H4 (cell line): ENCODE measurements at places on chromosomes 1 and 21. TPM values are rescaled to one million over a fixed set of nuclear protein-coding genes. Genes with fewer than 3 reads are reported as not detected.

The SMPDL3B gene
- 0.23 and 1.6 TPM in 2 replicates for total RNA-seq

- DNase-seq = no peak
Measured at GRCh38 chr1:14495996-14496395, 102.5 kb upstream of the KAZN start.

DNA sequence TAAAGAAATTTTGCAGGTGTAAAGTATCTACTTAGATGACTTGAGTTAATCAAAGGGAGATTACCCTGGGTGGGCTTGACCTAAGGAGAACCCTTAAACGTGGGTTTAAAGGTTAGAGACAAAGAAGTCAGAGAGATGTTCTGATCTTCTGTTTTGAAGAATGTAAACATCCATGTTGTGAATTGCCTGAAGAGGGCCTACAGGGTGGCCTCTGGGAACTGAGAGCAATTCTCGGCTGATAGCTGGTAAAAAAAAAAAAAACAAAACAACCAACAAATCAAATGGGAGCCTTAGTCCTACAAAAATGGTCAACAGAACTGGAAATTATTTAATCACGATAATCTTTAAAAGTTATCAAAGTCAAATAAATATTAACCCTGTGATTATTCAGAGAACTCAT is 89.4 kb upstream of the BCL10 start:
- DNase-seq = no peak

The RAB25 gene
- 0.19 TPM in 1 of 2 replicates, not detected in the other for total RNA-seq
